ENCODE measurements at places on chromosomes 5 and 9. TPM values are rescaled to one million over a fixed set of nuclear protein-coding genes. Genes with fewer than 3 reads are reported as not detected.

BRD8 gene
- 30.7 TPM for total RNA-seq

GRCh38 chr5:17828681-17829080 is 194.4 kb downstream of the TAF11L14 start:
- DNase-seq = no peak
- no peak overlapping the region for H3K27ac ChIP-seq
- H3K4me3 ChIP-seq = no peak overlapping the region
- no peaks in the 10 kb centered on the region for H3K36me3 ChIP-seq
- H3K4me1 ChIP-seq = no peaks in the 10 kb centered on the region
- no peaks in the 10 kb centered on the region for H3K27me3 ChIP-seq

LIFR gene
- total RNA-seq = 79.7 TPM

GRCh38 chr5:58312299-58312698 is 147.6 kb downstream of the PLK2 start:
- H3K36me3 ChIP-seq = no peaks in the 10 kb centered on the region
- H3K27me3 ChIP-seq = no peaks in the 10 kb centered on the region
- no peak overlapping the region for H3K27ac ChIP-seq
- H3K4me3 ChIP-seq = no peak overlapping the region

- H3K4me1 ChIP-seq = no peaks in the 10 kb centered on the region
- H3K27me3 ChIP-seq = no peaks in the 10 kb centered on the region
- H3K36me3 ChIP-seq = peaks cover 20% of the 10 kb centered on the region
Measured at GRCh38 chr9:109455861-109456260, 42.2 kb downstream of the PTPN3 start.

ANKRD34B gene
- not detected for total RNA-seq

GPSM1 gene
- total RNA-seq = 2.9 TPM

All from liver (tissue), 10 donors.